AG10803 (cell line): ENCODE measurements at places on chromosomes 2 and 18.

DNA sequence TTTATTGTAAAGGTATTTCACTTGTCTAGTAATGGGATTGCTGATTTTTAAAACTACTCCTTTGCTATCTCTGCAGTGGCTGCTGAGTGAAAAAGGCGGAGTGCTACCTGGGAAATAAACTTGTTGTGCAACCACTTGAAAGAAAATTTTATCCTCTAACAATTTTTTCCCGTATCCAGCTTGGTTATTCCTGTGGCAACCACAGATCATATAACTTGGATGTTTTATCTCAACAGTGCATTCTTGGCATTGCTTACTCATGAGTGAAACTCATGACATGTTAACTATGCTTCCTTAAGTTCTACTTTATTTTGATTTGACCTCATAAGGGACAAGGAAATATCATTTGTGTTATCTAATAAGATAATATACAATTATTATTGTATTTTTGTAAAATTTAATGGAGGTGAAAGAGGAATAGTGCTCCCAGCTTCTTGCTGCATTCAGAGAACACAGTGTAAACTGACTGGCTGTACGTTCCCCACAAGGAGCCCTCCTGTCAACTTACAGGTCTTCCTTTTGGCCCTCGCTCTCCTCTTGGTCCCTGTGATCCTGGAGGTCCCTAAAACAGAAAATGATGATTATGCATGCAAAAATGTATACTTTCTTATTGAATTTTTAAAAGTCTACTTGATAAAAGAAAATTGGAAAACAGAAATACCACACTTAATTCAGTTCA is 82.7 kb downstream of the COL5A2 start:
- peak; percentile 87 for DNase-seq

GRCh38 chr18:57780318-57780705 is 22.8 kb downstream of the ATP8B1 start:
- DNase-seq, result peak; percentile 75

DNA sequence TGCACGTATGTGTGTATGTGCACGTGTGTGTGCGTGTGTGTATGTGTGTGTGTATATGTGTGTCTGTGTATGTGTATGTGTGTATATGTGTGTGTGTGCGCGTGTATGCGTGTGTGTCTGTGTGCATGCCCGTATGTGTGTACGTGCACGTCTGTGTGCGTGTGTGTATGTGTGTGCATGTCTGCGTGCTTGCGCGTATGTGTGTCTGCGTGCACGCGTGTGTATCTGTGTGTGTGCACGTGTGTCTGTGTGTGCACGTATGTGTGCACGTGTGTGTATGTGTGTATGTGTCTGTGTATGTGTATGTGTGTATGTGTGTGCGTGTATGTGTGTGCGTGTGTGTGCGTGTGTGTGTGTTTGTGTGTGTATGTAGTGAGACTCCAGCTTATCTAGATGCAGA is 97.5 kb upstream of the SPATS2L start:
- DNase-seq, result no peak

DNA sequence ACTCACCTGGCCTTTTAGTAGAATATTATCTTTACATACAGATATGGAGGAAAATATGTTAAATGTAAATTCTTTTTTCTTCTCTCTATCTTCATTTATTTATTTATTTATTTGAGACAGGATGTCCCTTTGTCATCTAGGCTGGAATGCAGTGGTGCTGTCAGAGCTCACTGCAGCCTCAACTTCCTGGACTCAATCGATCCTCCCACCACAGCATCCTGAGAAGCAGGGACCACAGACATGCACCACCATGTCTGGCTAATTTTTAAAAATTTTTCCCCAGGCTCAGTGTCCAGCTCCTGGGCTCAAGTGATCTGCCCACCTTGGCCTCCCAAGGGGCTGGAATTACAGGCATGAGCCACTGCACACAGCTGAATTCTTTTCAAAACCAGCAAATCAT is 20.3 kb downstream of the KYNU start:
- DNase-seq, result no peak

DNA sequence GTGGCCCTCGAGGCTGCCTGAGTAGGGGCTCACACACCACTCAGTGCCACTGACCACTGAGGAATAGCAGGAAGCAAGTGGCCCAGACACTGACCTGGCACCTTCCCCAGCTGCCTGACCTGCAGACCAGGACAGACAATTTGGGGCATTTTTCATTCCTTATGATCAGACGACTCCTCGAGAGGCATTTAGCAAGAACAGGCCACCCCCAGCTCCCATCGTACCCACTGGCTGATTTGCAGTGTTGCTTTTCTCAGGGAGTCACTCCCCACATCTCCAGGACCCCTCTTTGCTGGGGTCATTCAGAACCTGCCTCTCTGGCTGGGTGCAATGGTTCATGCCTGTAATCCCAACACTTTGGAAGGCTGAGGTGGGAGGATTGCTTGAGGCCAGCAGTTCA is 185.7 kb downstream of the HAUS1 start:
- no peak for DNase-seq

DNA sequence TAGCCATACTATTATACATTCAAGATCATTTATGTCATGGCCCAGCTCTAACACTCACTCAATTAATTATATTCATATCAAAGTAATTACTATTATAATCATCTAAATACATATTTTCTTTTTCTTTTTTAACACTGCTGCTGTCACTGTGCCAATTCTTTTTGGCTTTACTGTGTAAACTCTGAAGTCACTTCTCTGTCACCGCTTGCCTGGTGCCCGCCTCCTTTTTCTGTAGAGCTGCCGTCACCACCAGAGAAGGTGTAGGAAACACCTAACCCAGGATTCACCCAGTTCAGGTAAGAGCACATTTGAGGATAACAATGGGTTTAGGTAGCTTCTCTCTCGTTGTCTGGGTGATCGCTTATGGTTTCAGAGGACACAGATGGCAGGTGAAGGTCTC is 93.3 kb downstream of the AOX1 start:
- no peak for DNase-seq

DNA sequence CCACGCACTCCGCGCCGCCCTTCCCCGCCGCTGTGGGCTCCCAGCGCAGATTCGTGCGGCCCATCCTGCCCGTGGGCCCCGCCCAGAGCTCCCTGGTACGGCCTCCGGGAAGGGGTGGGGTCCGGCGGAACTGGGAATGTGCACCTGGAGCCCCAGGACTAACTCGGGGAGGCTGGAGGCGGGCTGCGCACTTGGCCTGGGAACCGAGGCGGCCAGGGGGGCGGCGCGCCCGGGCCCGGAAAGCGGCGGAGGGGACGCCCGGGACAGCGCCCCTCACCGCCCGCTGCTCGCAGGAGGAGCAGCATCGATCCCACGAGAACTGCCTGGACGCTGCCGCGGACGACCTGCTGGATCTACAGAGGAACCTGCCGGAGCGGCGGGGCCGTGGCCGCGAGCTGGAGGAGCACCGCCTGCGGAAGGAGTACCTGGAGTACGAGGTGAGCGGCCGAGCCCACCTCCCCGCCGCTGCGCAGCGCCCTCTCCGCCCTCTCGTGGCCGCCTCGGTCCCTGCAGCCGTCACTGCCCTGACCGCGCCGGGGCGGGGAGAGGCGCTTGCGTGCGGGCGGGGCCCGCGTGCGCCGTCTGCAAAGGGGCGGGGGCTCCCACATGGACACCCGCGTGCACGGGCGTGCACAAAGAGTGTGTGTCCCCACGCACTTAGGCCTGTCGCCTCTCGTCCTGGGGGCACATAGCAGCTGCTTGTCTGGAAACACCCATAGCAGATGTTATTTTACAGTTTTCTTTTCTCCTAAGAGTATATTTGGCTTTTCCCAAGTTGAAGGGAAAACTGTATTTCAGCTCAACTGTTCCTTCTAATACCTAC is 25.2 kb downstream of the PSD4 start:
- DNase-seq, result peak; percentile 60

DNA sequence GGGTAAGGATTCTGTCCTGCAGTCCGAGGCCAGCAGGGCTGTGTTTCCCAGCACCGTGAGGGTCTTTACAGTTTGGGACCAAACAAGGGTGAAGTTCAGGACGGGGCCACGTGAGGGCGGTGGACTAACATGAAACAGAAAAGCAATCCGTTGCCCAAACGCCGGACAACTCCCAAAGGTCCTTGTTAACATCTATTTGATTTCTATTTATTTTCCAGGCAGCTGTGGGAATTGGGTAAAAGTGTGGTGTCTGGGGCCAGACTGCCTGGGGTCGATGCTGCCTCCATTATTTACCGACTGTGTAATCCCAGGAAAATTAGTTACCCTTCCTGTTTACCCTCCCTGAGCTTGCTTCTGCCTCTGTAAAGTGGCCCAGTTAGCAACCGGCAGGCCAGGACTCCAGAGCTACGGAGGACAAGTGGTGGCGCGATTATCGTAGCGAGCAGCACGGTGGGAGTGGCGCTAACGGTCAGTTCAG is 66.3 kb upstream of the TCF7L1 start:
- peak; percentile 77 for DNase-seq

DNA sequence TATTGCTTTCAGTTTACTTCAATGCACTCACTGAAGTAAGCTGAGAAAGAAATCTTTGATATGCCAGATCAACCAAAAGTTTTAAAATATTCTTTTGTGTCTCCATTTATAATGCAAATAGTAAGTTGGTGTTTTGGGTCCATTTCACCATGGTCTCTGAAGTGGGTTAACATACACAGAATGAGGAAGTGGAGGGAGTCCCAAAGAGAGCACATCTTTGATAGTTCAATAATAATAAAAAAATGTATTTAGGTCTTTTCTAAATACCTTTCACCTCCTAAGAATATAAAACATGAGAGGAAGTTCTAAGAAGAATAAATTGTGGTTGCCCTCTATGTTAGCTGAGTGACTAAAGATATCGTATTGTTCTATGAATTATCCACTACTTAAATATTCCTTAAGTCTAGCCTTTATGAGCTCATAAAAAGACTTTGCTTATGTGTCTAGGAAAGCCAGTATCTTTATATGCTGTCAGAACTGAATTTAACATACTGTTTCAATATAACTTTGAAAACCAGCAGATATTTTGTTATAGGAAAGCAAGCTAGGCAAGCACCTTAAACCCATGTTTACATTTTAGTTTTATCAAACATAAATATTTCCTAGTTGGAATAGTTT is 148.7 kb upstream of the ZEB2 start:
- no peak for DNase-seq

GRCh38 chr2:10305254-10305635 is 2.5 kb downstream of the HPCAL1 start:
- DNase-seq, result peak; percentile 56

DNA sequence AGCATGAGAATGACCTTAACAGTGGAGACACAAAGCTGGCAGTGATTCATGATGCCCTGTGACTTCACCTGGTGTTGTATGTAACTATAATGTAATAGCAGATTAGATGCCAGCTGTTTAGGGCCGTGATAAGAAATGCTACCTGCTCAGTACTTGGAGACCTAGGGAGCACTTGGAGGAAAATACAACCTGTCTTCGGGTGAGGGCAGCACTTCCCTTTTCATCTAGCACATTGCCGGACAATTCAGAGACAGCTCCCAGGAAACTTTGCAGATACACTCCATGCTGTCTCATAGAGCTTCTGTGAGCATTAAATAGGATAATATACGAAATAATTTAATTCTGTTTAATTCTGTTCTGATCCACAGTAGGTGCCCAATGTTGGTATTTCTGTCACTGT is 668.5 kb downstream of the TSN start:
- DNase-seq, result no peak

DNA sequence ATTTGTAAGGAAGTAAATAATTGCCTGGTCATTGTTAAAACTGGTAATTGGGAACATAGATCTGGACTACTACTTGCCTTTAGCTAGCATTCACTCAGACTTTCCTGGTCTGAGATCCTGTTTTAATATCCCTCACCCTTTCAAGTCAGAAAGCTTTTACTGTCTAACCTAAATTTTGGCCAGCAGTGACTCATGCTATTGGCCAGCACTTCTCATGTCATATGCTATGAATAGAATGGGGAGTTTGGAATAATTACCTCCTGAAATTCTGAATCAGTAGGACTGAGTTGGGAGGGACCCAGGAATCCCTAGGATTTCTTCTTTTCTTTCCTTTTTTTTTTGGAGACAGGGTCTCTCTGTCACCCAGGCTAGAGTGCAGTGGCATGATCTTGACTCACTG is 19.3 kb downstream of the STK36 start:
- DNase-seq, result peak; percentile 69

GRCh38 chr2:128799284-128799552 is 480.6 kb upstream of the HS6ST1 start:
- DNase-seq, result no peak

DNA sequence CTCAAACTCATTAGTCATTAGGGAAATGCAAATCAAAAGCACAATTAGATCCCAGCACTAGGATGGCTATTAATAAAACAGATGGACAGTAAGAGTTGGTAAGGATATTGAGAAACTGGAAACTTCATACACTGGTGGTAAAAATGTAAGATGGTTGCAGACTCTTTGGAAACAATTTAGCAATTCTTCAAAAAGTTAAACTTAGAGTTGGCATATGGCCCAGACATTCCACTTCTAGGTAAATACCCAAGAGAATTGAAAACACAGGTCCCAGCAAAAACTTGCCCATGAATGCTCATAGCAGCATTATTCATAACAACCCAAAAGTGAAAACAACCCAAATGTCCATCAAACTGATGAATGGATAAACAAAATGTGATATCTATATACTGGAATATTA is 84.9 kb upstream of the ZFP36L2 start:
- DNase-seq, result peak; percentile 87

DNA sequence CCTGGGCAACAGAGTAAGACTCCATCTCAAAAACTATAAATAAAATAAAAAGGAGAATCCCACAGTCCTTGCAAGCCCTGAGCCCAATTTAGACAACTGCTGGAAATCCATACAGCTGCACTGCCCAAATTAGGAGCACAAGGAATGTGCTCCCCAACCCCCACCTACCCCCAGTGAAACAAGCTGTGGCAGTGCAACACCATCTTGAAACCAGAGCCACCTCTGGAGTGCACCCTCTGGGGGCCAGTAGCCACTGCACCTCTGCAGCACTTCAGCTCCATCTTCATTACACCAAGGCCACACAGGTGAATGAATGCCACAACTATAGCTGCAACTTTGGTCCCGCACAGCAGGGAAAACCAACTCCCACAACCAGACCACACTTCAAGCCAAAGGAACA is 37.3 kb downstream of the USP34 start:
- no peak for DNase-seq
